Foreskin keratinocyte (primary cell): ENCODE measurements at places on chromosomes 6 and 20. TPM values are rescaled to one million over a fixed set of nuclear protein-coding genes. Genes with fewer than 3 reads are reported as not detected.

GRCh38 chr6:14023855-14024254 lies 93.7 kb upstream of the CD83 start:
- no peak for DNase-seq

- DNase-seq = no peak
Measured at GRCh38 chr6:7219310-7219709, 93.7 kb downstream of the SSR1 start.

RALGAPB gene
- total RNA-seq = 25.9 and 30.9 TPM in 2 replicates

CALHM6 gene
- 3.0 and 3.2 TPM in 2 replicates for total RNA-seq

- no peak for DNase-seq
Measured at GRCh38 chr20:62786157-62786556, 10.1 kb upstream of the MRGBP start.

DNA sequence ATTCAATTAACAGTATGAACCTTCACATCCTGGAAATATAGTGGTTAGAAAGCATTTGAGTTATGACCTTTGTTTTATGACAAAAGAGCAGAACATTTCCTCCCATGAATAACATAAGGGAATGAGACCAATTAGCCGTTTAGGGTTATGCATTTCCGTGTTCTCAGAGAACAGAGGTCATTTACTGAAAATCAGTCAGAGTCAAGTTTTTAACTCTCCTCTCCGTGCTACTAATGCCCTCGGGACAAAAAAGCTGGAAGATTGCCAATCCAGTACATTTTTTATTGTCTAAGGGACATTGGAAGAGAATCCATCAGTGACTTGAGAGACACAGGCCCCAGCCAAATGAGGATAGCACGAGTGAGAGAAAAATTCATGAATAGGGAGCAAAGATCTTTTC lies 632.7 kb downstream of the RFPL4B start:
- no peak for DNase-seq

GRCh38 chr20:19935842-19936241 lies 81.3 kb upstream of the NAA20 start:
- DNase-seq = peak; percentile 81

WFDC2 gene
- total RNA-seq = 0.42 TPM in 1 of 2 replicates, not detected in the other
